ENCODE measurements at places on chromosomes 12 and 14.

GRCh38 chr14:72554994-72555608 lies 338.8 kb downstream of the DPF3 start:
- no peak for DNase-seq

GRCh38 chr14:101475456-101476257 lies 85.6 kb upstream of the DIO3 start:
- DNase-seq: no peak

- DNase-seq: no peak
Observed at GRCh38 chr12:11853126-11853525, 203.7 kb downstream of the ETV6 start.

DNA sequence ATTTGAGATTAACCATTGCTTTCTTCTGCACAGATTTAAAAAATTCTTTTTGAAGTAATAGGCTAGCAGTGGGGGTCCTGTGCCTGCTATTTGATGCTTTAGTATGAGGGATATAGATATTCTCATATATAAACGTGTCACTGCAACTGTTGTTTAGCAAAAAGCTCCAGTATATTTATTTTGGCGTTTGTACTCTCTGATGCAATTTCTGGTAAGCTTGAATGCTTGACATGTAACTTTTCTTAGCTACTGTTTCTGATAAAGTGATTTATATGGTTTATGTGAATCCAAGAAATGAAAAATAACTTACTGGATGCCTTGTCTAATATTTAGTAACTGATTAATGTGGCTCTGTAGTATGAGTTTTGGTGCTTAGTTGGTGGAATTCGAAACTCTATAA lies 77.1 kb downstream of the TTLL5 start:
- no peak for DNase-seq

DNA sequence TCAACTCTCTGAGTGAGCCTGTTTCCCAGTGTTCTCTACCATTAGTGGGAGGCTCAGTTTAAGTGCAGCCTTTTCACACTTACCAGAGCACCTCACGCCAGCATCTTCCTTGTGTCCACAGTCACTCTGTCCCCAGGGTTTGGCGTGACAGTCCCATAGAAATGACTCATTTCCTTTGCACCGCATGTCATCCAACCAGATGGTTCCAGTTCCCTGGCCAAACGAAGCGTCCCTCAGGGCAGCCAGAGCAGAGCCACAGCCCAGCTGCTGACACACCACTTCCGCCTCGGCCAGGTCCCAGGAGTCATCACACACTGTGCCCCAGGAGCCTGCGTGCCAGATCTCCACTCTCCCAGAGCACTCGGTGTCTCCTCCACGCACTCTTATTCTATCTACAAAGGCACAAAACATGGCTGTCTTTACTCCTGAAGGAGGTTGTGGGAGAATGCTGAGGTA lies 65.4 kb downstream of the ACSM4 start:
- no peak for DNase-seq

GRCh38 chr12:64891629-64892028 lies 67.2 kb downstream of the TBC1D30 start:
- DNase-seq: no peak

GRCh38 chr12:77888611-77889010 lies 57.9 kb downstream of the NAV3 start:
- no peak for DNase-seq

DNA sequence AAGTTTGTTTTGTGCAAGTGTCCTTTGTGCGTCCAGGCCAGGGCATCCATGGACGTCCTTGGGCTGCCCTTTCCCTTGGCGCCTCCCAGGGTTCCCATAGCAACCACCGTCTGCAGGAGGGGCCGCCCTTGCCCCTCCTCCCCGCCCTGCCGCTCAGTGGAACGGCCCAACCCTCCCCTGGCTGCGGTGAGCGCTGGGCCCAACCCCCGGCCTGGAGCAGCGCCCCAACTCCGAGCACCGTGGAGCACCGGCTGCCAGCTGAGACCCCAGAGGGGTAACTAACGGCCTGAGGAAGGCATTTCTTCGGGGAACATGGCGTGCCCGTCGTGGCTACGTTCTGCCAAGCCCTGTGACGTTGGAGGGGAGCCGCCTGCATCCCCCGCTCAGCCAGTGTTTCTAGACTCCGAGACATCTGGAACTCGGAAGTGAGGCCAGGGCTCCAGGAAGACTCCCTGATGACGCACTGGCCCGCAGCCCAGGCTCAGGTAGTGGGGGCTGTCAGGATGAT lies 5.3 kb upstream of the ACACB start:
- DNase-seq: peak; percentile 15

DNA sequence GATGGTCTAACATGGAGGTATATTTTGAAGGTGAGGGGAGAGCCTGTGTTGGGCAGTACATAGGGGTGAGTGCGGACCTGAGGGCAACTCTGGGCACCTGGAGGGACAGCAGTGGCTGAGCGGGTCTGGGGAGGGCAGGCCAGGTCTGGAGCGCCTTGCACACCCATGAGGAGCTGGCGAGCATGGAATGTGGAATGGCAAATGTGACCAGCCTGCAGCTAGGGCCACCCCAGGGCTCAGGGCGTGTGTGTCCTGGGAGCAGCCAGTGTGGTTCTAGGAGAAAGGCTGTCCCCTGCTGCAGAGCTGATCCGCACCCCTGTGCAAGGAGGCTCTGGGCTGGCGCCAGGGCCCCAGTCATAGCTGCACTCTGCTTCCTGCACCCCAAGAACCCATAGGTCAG lies 24.5 kb downstream of the BCL7A start:
- no peak for DNase-seq

GRCh38 chr12:61915420-61915819 lies 344.8 kb upstream of the USP15 start:
- DNase-seq: no peak

Data from activated gamma-delta T cell (primary cell).